ENCODE measurements at places on chromosomes 12 and 14.

GRCh38 chr12:62196146-62196545, 64.1 kb upstream of the USP15 start:
- DNase-seq, result no peak

- no peak for DNase-seq
Measured at GRCh38 chr12:7282844-7283243, 21.0 kb upstream of the ACSM4 start.

DNA sequence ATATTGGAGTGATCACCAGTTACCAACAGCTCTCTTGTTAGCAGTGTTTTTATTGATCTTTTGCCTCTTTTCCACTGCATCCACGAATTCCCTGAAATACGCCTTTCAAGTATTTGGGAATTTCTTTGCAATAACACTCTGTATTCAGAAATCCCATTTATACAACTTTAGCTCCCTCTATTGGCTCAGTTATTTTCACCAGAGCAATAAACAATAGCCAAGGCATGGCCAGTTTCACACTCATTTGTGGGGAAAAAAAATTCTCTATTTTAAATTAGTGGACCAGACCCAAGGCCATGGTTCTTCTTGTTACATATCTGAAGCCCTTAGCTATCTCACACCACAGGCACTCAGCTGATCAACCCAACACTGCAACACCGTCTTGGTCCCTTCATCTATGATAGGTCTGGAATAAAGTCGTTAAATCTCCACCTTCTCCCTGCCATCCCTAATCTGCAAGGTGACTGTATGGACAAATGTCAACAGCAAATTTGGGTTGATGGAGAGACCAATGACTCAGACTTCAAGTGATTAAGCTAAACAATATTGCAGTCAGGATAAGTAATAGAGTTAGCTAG, 92.4 kb upstream of the TMEM260 start:
- no peak for DNase-seq

- no peak for DNase-seq
Measured at GRCh38 chr12:11838403-11838802, 188.9 kb downstream of the ETV6 start.

DNA sequence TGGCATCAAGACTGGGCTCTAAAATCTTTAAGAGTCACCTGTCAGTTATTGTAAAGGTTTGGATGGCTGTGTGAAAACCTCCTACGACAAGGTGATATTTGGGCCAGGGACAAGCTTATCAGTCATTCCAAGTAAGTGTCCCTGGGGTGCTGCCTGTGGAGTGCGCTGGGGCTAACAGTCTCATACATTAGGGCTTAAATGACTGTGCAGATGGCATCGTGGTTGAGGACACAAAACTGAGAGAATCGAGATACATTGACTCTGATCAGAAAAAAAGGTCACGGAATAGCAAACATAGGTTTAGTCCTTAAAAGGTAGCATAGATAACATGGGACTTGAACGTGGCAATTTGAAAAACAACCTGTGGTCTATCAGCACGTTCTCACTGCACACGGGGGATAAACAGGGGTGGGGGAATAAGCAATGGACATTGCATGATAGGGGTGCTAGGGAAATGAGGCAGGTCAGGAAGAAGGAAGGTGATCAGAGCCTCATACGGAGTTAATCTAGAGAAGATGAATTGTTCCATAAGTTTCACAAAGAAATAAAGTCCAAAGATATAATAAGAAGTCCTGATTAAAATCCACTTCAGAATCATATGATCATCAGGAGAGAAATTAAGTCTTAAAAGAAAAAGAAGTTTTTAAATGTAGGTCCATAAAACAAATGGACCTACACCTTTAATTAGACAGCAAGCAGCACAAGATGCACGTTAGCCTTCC, 100.3 kb downstream of the DAD1 start:
- DNase-seq, result no peak

DNA sequence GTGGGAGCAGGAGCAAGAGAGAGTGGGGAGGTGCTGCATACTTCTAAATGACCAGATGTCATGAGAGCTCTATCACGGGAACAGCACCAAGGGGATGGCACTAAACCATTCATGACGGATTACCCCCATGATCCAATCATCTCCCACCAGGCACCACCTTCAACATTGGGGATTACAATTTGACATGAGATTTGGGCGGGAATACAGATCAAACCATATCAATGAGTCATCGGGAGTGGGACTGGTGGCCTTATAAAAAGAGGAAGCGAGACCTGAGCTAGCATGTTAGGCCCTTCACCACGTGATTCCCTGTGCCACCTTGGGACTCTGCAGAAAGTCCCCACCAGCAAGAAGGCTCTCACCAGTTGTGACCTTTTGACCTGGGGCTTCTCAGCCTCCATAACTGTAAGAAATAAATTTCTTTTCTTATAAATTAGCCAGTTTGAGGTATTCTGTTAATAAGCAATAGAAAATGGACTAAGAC, 28.7 kb downstream of the COX8C start:
- no peak for DNase-seq

DNA sequence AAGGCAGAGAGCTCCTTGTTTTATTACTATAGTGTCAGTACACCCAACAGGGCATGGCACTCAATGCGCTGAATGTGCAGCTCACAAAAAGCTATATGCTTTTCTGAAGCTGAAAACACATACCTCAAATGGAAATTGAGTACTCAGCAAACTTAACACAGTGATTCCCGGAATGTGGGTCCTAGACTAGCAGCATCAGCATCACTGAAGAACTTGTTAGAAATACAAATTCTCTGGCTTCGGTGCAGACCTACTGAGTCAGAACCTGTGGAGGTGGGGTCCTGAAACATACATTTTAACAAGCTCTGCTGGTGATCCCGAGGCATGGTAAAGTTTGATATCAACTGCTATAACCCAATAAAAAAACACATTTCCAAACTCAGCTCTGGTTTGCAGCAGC, 14.9 kb downstream of the RERG start:
- no peak for DNase-seq

DNA sequence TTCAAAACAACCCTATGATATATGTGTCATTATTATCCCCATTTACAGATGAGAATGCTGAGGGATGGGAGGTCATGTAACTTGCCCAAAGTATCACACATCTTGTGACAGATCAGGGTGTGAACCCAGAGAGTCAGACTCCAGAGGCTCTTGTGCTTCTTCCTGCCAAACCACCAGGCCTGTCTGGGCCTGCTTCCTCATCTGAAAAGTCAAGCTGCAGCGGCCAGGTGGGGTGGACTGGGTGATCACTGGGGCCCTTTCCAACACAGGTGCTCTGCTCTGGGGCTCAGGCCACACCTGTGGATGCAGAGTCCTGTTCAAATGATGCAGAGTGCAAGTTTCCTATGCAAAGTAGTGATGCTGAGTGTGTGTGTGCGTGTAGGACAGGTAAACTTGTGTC, 26.7 kb downstream of the TSPAN11 start:
- no peak for DNase-seq

DNA sequence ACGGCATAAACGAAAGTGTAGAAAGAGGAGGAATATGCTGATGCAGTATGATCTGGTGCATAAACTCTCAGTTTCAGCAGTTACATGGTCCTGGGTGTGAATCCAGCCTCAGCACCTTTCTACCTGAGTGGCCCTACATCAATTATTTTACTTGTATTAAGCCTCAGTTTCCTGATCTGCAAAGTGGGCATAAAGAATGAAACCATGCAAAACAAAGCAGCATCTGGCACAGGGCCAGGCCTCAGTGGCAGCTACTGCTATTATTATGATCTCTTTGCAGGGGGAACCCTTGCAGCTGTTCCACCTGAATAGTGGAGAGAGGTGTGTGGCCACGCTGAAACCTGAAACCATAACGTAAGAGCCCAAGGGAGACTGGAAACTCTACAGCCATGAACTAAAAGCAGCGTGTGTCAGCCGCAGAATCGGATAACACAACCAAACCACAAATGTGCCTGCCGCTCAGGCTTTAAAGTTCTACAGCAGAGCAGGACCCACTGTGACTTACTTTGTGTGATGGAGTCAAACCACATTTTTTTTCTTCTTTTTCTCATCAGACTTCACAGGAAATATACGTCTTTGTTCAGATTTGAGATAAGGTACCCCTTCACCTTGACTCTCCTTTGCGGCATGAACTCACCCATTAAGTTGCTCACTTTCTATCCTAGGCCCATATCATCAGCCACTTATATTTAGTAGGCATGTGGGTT, 29.2 kb upstream of the FOS start:
- no peak for DNase-seq
